ENCODE measurements at places on chromosomes 16 and 17.

DNA sequence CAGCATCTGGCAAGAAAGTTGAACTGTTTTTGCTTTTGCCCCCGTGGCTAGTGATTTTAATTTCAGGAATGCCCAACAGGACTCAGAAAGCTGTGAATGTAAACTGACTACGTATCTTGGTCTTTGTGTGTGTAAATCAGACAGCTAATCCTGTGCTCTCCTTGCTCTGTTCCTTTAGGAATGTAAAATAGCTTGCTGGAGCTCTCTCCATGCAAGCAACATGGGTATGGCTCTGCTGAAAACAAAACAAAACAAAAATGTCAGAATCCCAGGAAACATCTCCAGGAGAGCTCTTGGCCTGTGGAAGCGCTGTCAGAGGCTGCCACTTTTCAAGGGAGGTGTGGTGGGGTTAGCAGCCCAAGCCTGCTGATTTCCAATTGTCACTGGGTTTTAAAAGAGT is 161.8 kb upstream of the NOG start:
- DNase-seq, result no peak
- no peaks in the 10 kb centered on the region for H3K36me3 ChIP-seq
- H3K27ac ChIP-seq, result no peak overlapping the region
- H3K4me3 ChIP-seq, result no peak overlapping the region
- H3K4me1 ChIP-seq, result no peaks in the 10 kb centered on the region
- no peaks in the 10 kb centered on the region for H3K27me3 ChIP-seq

GRCh38 chr17:82984751-82985427 is 94.5 kb upstream of the METRNL start:
- no peaks in the 10 kb centered on the region for H3K27me3 ChIP-seq
- H3K36me3 ChIP-seq, result no peaks in the 10 kb centered on the region
- no peak for DNase-seq
- H3K4me1 ChIP-seq, result peaks cover 5% of the 10 kb centered on the region

DNA sequence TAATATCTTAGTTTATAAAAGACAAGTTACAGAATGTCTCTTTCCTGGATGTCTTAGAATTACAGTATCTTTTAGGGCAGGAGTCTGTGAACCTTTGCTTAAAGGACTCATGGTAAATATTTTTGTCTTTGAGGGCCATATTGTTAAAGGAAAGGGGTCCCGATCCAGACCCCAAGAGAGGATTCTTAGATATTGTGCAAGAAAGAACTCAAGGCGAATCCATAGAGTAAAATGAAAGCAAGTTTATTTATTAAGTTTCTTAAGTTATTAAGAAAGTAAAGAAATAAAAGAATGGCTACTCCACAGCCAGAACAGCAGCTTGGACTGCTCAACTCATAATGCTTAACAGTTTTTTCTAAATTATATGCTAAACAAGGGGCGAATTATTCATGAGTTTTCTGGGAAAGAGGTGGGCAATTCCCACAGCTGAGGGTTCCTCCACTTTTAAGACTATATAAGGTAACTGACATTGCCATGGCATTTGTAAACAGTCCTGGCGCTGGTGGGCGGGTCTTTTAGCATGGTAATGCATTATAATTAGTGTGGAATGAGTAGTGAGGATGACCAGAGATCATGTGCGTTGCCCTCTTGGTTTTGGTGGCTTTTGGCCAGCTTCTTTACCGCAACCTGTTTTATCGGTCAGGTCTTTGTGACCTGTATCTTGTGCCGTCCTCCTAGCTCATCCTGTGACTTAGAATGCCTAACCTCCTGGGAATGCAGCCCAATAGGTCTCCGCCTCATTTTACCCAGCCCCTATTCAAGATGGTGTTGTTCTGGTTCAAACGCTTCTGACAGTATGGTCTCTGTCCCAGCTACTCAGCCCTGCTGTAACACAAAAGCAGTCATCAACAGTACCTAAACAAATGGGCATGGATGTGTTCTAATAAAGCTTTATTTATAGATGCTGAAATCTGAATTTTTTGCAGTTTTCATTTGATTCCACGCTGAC is 53.2 kb downstream of the BMERB1 start:
- no peak overlapping the region for H3K27ac ChIP-seq
- H3K4me3 ChIP-seq, result no peak overlapping the region
- H3K27me3 ChIP-seq, result no peaks in the 10 kb centered on the region
- DNase-seq, result no peak
- H3K36me3 ChIP-seq, result no peaks in the 10 kb centered on the region

DNA sequence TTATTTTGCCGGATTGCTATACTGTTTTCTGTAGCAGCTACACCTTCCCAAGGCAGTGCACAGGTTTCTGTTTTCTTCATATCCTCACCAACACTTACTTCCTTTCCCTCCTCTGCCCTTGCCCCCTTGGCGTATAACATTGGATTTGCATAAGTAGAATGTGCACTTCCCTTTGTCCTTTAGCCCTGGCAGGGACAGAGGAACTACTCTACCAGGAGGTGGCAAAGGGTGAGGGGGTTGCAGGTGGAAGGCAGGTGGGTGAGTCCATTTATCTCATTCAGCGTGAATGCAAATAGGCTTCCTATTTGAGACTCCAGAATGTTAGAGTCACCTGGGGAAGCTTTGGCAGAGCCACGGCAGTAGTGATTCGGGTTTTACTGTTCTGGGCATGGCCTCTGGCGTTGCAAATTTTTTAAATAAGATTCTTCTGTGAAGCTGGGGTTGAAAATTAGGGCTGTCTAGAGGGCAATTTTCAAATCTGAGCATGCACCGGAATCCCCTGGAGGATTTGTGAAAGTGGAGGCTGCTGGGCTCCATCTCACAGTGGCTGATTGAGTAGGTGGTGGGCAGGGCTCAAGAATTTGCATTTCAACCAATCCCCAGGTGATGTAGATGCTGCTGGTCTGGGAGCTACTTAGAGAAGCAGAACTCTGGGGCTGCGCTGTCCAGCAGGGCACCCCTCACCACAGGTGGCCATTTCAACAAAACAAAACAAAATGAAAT is 84.7 kb downstream of the PLCG2 start:
- peaks cover 14% of the 10 kb centered on the region for H3K4me1 ChIP-seq
- H3K27ac ChIP-seq, result no peak overlapping the region
- H3K4me3 ChIP-seq, result no peak overlapping the region

DNA sequence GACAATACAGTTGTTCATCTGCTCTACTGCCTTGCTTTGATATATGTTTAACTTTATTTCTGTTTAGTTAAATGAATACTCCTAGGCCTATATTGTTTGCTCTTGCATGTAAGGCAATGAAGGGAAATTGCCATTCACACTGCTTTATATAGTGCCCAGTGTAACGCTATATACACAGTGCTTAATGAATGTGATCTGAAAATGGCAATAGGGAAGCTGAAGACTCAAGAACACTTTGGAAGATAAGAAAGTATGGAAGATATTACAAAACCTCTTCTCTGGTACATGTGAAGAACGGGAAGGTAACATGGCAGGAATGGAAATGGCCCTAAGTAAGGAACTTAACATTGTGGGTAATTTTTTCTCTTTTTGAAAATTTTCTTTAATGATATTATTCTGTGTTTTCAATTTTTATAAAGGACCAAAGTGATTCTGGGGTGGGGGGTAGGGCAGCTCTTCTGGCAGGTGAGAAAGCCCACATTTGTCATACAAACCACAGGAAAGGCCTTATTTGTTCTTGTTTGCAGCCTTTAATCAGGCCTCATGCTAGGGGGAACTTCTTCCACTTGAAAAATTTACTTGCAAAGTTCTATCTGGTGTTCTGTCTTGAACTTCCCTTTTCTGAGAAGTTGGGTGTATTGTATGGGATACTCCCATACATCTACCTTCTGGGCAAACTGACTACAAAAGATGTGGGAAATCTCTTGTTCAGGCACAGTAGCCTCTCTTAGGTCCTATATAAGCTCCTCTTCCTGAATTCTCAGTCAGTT is 100.8 kb upstream of the CORO6 start:
- H3K4me1 ChIP-seq, result peaks cover 68% of the 10 kb centered on the region
- H3K27me3 ChIP-seq, result peaks cover 6% of the 10 kb centered on the region
- H3K27ac ChIP-seq, result peak overlapping the region; percentile 90
- peaks cover 17% of the 10 kb centered on the region for H3K36me3 ChIP-seq
- no peak overlapping the region for H3K4me3 ChIP-seq

GRCh38 chr16:52874042-52874441 is 178.7 kb downstream of the CHD9NB start:
- H3K27me3 ChIP-seq, result peaks cover 5% of the 10 kb centered on the region
- H3K4me1 ChIP-seq, result peaks cover 14% of the 10 kb centered on the region
- H3K27ac ChIP-seq, result no peak overlapping the region
- DNase-seq, result no peak
- H3K4me3 ChIP-seq, result no peak overlapping the region

DNA sequence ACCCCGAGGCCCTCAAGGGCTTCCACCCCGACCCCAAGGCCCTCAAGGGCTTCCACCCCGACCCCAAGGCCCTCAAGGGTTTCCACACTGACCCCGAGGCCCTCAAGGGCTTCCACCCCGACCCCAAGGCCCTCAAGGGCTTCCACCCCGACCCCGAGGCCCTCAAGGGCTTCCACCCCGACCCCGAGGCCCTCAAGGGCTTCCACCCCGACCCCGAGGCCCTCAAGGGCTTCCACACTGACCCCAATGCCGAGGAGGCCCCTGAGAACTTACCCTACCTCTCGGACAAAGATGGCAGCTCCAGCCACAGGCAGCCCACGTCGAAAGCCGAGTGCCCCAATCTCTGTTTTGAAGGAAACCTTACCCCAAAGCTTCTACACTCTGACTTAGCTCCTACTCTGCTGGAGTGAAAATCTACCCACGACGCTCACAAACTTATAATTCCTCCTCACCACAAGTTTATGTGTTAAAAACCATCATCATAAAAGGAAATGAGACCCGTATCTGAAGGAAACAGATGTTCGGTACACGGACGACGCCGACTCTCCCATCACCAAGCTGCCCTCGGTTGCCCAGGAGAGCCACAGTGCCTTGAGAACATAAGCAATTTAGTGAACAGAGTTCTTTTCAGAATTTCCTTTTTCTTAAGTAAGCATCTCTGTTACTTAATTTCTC is 61.2 kb upstream of the RPH3AL start:
- peaks cover 14% of the 10 kb centered on the region for H3K36me3 ChIP-seq
- peak overlapping the region; percentile 54 for H3K4me3 ChIP-seq
- no peak overlapping the region for H3K27ac ChIP-seq
- peaks cover 33% of the 10 kb centered on the region for H3K4me1 ChIP-seq
- DNase-seq, result no peak

Data from endothelial cell (in vitro differentiated cells).